GM23338 (cell line): ENCODE measurements at places on chromosomes 6 and 20. TPM values are rescaled to one million over a fixed set of nuclear protein-coding genes. Genes with fewer than 3 reads are reported as not detected.

DNA sequence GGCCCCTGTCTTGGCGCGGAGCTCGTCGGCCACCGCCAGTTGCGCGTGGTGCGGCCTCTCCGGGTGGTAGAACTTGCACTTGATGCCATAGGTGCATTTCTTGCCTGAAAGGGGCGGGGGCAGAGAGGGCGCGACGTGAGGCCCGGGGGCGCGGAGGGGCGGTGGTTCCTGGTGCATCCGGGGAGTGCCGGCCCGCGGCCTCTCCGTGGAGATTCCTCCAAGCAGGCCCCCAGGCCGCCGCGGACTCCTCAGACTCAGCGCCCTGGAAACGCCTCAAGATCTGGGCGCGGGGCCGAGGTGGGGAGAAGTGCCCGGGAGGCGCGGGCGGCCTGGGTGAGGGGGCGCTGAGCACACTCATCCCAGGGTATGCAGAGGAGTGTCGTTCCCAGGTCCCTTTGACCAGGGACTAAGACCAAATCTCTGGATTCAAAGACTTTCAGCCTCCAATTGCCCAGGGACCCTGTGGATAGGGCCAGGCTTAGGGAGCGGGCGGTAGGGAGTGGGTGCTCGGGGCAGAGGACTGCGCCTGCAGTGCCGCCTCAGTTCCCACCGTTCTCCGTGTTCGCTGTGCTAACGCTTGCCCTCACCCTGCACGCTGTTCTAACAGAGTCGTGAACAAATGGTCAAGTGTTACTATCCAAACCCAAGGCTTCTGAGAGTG is 33.3 kb downstream of the ZC3H12D start:
- DNase-seq = peak; percentile 55

DNA sequence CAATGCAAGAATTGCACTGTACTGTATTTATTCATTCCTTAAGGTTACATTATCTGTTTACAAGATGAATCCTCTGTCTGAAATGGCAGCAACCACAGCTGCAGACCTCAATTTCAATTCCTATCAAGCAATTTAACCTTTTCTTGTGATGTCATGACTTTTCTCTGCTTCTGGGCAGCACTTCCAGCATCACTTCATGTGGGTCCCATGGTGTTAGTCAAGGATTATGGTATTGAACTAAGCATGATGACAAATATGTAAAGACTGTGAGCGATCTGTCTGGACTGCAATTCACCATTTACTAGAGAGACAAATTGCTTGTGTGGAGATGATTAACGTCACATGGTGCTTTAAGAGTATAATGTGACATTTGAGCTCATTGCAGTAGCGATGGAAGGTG is 90.5 kb upstream of the CCN2 start:
- no peak for DNase-seq

ALDH5A1 gene
- 2.7 and 3.1 TPM in 2 replicates for polyA plus RNA-seq

PRR18 gene
- polyA plus RNA-seq = 0.40 TPM in 1 of 2 replicates, not detected in the other

SLC35A1 gene
- polyA plus RNA-seq = 13.6 and 15.1 TPM in 2 replicates

RIPOR2 gene
- 8.8 and 9.5 TPM in 2 replicates for polyA plus RNA-seq

DPPA5 gene
- 12.9 and 17.3 TPM in 2 replicates for polyA plus RNA-seq

DNA sequence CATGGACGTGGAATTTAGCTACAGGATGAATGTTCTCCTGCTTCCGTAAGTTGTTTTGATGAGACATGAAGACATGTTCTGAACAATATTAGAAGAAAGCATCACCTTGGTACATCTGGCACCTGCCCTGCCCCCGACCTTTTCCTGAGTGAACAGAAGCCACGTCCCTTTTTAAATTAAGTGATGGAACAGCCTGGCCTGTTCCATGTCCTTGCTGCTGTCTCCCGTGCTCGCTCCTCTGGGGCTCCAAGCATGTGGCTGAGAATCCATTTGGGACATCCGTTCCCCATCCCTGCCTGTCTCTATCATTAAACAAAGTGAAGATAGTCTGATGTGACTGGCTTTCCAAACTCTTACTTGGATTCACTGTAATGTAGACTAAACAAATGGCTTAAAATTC is 36.4 kb downstream of the ERMARD start:
- no peak for DNase-seq

DNA sequence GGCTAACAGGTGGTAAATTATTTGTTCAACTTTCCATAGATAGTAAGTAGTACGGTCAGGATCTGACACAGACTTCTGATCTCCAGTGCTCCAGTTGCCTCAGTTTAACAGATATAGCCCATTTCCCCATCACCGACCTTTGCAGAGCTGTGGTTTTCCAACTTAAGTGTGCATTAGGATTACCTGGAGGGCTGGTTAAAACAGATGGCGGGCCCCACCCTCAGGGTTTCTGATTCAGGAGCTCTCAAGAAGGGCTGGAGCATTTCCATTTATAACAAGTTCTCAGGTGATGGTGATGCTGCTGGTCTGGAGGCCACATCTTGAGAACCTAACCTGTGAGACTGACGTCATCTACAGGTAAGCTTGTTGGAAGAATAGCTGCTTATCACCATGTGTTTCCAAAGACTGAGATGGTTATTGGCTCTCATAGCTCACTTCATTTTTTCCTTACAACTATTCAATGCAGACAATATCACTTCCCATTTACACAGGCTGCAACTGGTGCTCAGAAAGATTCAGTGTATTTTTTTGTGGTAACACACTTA is 360.1 kb upstream of the CHD6 start:
- DNase-seq = no peak

GRCh38 chr6:52661551-52661950 is 9.4 kb upstream of the TMEM14A start:
- DNase-seq = no peak

DNA sequence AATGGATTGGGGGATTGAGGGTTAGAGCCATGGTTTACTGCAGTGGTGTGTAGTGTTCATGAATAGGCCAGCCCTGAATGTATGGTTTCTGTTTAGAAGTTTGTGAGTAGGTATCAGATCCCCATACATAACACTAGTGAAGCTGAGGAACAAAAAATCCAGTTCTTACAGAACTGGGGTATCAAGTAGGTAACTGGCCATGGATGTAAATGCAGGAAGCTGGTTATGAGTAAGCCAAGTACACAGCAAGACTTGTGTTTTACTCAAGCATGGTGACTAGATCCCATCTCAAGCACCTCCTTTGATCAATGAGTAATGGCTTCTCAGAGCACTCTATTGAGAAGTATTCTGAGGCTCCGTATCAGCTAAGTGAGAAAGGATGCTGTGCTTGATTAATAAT is 613.7 kb upstream of the FLRT3 start:
- DNase-seq = no peak

- no peak for DNase-seq
Measured at GRCh38 chr6:15089569-15090144, 156.2 kb upstream of the JARID2 start.

NHLRC1 gene
- 1.1 and 1.2 TPM in 2 replicates for polyA plus RNA-seq

DNA sequence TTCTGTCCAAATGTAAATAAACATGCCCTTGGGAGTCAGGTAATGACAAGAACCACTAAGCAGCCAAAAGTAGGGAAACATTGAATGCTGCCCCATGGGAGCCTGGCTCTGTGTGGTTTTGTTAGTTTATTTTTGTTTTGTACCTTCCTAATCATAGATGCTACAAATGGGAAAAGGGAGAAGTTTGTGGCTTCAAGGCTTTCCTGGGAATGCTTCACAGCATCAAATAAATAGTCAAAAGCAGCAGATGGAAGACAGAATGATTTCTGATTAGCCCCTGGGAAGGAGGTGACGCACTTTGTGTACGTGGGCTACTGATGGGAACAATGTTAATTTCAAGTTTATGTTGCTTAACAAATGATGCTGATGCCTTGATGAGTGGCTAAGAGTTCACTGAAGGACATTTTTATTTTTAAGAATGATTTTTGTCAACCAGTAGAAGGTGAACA is 532.7 kb downstream of the BCKDHB start:
- no peak for DNase-seq

DNA sequence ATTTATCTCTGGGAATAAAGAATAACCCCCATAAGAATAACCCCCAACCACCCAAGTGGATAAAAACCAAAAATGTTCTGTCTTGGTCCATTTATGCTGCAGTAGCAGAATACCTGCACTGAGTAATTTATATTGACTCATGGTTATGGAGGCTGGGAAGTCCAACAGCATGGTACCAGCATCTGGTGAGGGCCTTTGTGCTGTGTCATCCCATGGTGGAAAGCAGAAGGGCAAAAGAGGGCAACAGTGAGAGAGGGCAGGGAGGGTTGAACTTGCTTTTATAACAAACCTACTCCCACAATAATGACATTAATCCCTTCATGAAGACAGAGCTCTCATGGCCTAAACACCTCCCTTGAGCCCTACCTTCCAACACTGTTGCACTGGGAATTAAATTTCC is 133.7 kb downstream of the ERMARD start:
- DNase-seq = no peak

DNA sequence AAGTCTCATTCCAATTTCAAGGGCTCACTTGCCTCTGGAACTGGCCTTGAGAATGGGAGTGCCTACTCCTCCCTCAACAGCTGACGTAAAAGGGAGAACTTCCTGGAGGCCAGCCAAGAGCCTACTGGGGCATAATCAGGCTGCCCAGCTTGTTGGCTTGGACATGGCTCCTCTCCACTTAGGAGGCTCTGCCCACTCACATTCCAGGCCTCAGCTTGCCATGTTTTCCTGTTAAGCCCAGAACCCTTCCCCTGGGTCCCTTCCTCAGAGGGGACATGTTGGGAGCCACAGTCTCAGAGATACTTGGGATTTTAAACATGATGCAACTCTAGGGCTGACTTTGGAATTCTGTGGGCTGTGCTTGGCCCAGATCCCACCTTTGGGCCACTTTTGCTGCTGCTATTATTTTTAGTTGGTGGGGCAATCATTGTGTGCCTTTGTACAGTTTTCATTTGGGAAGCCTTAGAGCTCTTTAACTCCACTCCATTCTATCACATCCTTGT is 31.5 kb upstream of the ADTRP start:
- DNase-seq = no peak

WFDC10B gene
- polyA plus RNA-seq = 0.50 and 1.0 TPM in 2 replicates

DNA sequence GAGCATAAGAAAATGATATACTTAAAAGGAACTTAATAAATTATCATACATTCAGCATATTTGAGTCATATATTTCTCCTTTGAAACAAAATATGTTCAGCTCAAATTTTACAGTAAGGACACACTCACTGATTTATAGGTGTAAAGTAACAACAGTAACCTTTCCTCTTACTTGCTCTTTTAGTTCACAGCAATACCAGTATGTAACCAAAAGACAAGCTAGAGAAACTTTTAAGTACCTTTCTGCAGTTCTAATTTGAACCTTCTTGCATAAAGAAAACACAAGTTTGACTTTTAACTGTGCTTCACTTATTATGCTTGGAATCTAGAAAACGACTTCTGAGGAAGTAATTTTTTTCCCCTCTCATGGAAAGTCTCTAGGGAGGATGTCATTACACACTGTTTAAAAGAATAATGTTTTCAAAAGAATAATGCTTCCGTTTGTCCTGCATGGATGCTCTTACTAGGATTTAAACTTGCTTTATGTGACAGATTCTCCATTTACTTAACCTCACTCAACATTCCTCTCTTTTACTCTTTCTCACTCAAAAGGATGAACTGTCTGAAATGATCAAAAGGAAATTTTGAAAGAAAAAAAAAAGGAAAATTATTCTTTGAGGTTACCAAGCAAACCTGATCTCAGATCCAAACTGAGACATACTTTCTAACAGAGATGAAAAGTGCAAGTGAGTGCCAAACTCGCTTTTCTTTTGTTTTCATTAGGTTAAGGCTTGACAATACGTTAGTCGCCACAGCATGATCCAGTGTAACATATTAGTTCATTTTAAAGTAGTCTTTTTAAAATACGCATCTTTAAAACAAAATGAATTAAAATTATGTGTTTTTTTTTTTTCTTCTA is 22.4 kb upstream of the CALHM6 start:
- DNase-seq = no peak

- no peak for DNase-seq
Measured at GRCh38 chr6:124984668-124985338, 22.6 kb downstream of the RNF217 start.

- DNase-seq = peak; percentile 4
Measured at GRCh38 chr6:72446430-72446829, 175.4 kb upstream of the KCNQ5 start.

ZNF831 gene
- not detected in 2 replicates for polyA plus RNA-seq

CRIP3 gene
- 36.0 and 39.9 TPM in 2 replicates for polyA plus RNA-seq

DNA sequence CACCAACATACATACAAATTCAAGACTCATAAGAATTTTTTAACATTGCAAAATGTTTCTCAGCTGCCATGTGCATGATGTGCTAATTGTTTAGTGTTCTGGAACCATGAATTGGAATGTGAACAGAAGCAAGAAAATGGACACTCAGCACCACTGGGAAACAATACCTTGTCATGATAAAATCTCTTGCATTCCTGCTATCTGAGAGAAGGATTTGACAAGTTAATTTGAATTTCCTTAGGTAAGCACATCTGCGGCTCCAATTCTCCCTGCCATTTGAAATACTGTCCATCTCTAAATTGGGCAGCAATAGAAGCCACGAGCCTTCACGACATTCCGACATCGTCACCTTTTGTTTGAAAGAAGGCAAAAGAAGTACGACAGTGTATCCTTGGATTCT is 1104.6 kb upstream of the MAP3K7 start:
- DNase-seq = no peak

DNA sequence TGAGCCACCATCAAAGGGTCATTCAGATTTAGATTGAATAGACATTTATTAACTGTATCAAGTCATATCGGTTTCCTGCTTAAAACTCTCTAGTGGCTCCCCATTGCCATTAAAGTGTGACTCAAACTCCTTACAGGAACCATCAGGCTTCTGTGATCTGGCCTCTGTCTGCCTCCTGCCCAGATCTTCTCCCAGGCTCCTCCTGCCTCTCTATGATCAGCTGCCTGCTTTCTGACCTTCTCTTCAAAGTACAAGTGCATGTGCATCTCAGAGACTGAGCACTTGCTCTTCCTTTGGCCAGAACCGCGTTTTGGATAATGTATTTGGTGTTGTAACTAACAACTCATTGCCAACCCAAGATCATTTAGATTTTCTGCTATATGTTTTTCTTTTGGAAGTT is 52.7 kb downstream of the IL20RA start:
- no peak for DNase-seq
